ENCODE measurements at places on chromosomes 12 and 14.

- DNase-seq, result no peak
Measured at GRCh38 chr14:91021991-91022621, 38.3 kb downstream of the RPS6KA5 start.

DNA sequence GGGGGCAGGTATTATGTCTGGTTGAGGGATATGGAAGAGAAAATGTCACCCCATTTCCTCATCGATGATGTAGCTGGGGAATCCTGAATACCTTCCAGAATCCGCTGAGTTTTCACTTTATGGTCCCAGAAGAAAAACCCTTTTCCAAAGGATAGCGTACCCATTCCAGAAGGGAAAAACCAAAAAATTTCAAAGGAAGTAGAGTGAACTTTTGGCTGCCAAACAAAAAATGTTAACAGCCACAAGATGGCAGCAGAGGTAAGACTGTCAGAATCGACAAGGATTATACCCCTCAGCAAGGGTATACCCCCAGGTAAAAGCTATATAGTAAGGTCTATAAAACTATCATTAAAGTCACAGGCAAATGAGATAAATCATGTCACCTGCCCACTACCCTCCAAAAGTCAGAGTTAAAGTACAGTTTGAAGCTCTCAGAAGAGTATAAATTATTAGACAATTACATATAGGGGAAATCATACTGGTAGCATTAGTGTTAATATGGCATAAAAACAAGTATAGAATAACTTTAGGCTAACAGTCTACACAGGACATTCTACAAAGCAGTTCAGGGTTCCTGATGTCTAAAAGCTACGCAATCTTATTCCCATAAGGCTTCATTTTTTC is 18.0 kb downstream of the ACIN1 start:
- peak; percentile 42 for DNase-seq

GRCh38 chr14:34171431-34172172 is 220.7 kb upstream of the EGLN3 start:
- no peak for DNase-seq

GRCh38 chr12:68454892-68455291 is 122.7 kb upstream of the MDM1 start:
- DNase-seq, result no peak

DNA sequence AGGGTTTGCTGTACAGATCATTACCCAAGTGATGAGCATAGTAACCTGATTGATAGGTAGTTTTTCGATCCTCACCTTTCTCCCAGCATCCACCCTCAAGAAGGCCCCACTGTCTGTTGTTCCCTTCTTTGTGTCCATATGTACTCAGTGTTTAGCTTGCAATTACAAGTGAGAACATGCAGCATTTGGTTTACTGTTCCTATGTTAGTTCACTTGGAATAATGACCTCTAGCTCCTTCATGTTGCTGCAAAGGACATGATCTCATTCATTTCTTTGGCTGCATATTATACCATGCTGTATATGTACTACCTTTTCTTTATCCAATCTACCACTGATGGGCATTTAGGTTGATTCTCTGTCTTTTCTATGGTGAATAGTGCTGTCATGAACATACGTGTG is 181.6 kb upstream of the FOXG1 start:
- no peak for DNase-seq

DNA sequence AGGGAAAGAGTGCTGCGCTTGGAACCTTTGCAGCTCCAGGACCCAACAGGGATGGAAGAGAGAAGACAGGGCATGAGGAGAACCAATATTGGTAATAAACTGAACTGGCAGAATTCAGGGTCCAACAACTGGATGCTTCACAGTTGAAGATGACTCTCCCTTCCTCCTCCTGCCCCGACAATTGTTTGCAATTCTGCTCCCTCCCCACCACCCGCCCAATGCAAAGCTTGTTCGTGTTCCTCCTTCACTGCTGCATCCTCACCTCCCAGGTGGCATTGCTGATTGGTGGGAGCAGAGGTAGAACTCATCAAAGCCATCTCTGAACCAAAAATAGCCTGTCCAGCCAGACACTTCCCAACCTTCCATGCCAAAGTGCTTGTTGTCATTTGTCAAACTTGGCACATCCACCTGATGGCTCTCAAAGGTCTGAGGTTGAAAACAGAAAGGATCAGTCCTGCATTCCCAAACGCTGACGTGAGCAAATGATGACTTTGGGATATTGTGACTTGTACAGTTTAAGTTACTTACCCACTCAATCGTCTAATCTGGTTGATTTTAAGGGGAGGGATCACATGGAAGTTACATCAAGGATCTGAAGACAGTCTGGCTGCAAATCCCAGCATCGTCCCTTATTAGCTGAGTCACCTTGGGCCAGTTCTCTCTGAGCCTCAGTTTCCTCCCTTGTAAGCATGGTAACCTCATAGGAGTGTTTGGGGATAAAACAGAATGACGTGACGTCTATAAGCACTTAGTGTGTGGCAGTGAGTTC is 242.6 kb upstream of the CRY1 start:
- DNase-seq, result no peak

DNA sequence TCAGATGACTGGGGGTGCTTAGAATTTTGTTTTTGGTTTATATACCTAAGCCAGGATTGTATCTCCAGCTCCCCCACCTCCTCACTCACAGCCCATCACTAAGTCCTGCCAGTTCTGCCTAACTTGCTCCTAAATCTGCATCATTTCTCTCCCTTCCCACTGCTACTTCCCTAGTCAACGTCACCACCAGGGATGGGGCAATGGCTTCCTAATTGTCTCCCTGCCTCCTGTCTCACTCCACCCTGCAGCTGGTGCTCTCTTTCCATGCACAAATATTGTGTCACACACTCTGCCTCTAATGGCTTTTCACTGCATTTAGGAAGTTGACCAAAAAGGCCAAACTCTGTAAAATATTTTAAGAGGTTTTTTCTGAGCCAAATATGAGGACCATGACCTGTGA is 11.5 kb downstream of the OAS2 start:
- DNase-seq, result no peak

- DNase-seq, result no peak
Measured at GRCh38 chr12:47551426-47551851, 154.4 kb downstream of the RPAP3 start.

All from stimulated activated CD4-positive, alpha-beta T cell treated with anti-CD3 and anti-CD28 coated beads, Interleukin-2, amount 100 ng/mL, for 24 hours (primary cell).